ENCODE measurements at places on chromosomes 16 and 17. TPM values are rescaled to one million over a fixed set of nuclear protein-coding genes. Genes with fewer than 3 reads are reported as not detected.

Gene MSRB1
- total RNA-seq, result 23.6 TPM

Gene SUPT6H
- total RNA-seq, result 59.4 TPM

Gene PGP
- total RNA-seq, result 19.3 TPM

Gene MYOCD
- not detected for total RNA-seq

- DNase-seq, result no peak
- H3K4me1 ChIP-seq, result no peaks in the 10 kb centered on the region
- no peaks in the 10 kb centered on the region for H3K36me3 ChIP-seq
- no peak overlapping the region for H3K4me3 ChIP-seq
- H3K27ac ChIP-seq, result no peak overlapping the region
Observed at GRCh38 chr16:74216319-74216718, 80.3 kb upstream of the PSMD7 start.

DNA sequence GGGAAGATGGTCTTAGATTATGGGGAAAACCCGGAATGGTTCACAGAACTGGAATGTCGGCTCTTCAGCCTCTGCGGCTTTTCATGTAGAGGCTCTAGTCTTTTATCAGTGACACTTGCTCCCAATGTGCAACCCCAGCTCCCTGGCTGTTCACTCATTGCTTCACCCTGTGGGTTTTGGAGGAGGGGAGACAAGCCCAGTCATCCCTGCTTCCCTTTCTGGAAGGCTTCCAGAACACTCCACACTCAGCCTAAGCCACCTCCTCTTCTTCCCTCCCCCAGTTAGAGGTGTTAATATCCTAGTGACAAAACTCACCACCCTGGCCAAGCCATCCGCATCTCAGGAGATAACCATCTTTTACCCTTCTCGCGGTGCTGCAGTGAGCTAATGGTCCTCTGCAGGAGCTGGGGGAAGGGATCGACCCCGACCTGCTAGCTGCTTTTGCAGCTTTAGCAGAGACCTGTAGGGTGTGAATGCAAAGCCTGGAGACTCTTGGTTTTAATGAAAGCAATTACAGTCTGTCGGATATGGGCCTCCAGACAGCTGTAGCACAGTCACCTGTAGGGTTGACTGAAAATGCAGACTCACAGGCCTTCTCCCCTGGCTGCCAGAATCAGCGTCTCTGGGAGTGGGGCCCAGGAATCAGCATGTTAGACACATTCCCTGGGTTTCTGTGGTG lies 24.3 kb upstream of the LASP1NB start:
- H3K4me3 ChIP-seq, result peak overlapping the region; percentile 12
- peak; percentile 49 for DNase-seq
- H3K4me1 ChIP-seq, result peaks cover 55% of the 10 kb centered on the region
- H3K27ac ChIP-seq, result peak overlapping the region; percentile 79
- H3K27me3 ChIP-seq, result no peaks in the 10 kb centered on the region
- H3K36me3 ChIP-seq, result peaks cover 52% of the 10 kb centered on the region

GRCh38 chr17:4728124-4728523 lies 3.1 kb upstream of the MED11 start:
- no peaks in the 10 kb centered on the region for H3K27me3 ChIP-seq
- peak; percentile 70 for DNase-seq
- H3K36me3 ChIP-seq, result peaks cover 3% of the 10 kb centered on the region

- DNase-seq, result no peak
- H3K4me3 ChIP-seq, result no peak overlapping the region
- peaks cover 24% of the 10 kb centered on the region for H3K27me3 ChIP-seq
Observed at GRCh38 chr17:5948811-5949210, 121.4 kb upstream of the WSCD1 start.

DNA sequence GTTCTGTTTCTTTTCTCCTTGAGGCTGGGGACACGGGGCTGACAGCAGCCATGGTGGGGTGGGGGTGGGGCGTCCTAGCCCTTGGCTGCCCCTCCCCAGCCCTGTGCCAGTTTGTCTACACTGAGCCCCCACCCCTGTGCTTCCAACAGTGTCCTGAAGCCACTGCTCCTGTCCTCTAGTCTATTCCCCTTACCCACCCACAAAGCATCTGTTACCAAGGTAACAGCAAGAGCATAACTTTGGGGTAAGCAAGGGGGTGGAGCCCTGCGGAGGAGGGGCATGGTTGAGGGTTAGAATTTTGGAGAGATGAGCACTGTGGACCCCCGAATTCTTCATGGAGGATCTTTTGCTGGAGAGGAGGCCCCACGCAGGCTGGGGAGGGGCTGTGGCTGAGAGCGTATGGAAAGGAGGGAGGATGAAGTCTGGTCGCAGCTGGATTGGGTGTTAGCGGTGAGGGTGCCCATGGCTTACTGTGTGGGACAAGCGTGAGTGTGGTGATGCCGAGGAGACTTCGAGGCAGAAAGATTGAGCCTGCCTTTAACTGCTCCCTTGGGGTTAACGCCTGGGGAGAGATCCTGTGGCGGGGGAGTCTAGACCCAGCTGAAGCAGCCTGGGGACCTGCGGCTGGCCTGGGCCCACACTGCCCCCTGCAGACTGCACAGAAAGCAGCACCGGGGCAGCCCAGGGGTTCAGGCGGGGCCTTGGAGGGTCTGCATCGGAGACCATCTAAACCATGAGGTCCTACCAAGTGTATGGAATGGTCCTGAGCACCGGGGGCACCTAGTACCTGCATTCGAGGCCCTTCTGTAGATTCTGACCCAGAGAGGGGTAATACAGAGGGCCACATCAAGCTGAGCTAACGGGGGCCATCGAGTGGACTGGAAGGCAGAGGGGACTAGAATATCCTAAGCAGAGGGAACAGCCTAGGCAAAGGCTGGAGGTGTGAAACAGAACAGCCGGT lies 6.1 kb upstream of the STAC2 start:
- DNase-seq, result peak; percentile 65
- no peaks in the 10 kb centered on the region for H3K36me3 ChIP-seq
- H3K4me1 ChIP-seq, result peaks cover 8% of the 10 kb centered on the region
- no peak overlapping the region for H3K27ac ChIP-seq
- peak overlapping the region; percentile 10 for H3K4me3 ChIP-seq
- peaks cover 30% of the 10 kb centered on the region for H3K27me3 ChIP-seq

DNA sequence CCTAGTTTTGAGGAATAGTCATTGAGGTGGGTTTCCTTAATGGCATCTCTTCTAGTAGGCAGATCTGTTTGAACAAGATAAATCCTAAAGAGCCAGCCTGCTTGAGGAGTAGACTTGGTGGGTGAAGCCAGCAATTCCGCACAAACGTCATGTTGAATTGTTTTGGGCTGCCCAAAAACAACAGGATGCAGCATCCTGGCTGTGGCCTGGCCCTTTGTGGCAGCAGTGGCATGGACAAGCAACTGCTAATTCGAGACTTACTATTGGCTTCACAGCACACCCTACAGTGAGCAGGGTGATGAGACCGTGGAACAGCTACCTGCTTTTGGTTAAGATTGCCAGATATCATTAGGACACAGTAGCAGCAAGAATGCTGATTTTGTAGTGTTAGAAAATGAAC lies 9.3 kb upstream of the VPS4A start:
- no peak overlapping the region for H3K27ac ChIP-seq
- H3K4me3 ChIP-seq, result no peak overlapping the region
- no peaks in the 10 kb centered on the region for H3K27me3 ChIP-seq

GRCh38 chr17:81388091-81388611 lies 7.1 kb upstream of the BAHCC1 start:
- H3K27ac ChIP-seq, result no peak overlapping the region
- no peak for DNase-seq
- no peaks in the 10 kb centered on the region for H3K36me3 ChIP-seq

Data from activated CD4-positive, alpha-beta memory T cell treated with anti-CD3 and anti-CD28 coated beads for 36 hours (primary cell).